AG04450 (cell line): ENCODE measurements at places on chromosomes 7 and 10.

DNA sequence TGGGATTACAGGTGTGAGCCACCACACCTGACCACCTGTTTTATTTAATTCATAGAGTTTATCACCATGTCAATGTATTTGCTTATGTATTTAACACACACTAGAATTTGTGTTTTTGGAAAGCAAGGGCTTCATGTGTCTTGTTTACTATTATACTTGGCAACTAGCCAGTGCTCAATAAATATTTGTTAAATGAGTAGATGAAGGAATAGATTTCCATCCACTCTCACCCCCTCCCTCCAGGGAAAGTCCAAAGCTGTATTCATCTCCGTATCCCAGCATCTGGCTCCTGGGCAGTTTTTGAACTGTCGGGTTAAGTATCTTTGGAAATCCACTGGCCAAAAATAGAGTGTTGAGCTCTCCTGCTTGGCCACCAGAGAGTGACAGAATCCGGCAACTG lies 4.6 kb upstream of the RADIL start:
- DNase-seq = no peak

DNA sequence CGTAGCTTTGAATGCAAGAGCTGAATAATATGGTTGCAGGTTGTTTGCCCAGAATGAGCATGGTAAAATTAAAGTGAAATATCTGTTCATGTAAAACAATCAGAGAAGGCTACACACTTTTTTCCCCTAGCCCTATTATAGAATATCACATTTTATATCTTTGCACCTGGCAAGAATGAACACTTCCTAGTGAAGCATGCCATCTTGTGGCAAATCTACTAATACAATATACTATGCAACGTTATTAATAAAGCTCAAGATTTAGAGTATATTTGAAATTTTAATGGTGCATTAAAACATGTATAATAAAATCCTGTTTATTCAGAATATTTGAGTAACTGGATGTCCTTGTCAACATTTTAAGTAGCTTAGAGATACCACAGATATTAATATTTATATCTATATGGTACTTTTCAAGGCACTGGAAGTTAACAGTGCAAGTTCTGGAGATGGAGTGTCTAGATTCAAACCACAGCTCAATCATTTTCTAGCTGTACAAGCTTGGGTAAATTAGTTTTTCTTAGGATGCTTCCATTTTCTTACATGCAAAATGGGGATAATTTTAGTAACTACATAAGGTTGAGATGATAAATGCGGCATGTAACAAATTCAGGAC lies 643.1 kb upstream of the SEMA3D start:
- no peak for DNase-seq

DNA sequence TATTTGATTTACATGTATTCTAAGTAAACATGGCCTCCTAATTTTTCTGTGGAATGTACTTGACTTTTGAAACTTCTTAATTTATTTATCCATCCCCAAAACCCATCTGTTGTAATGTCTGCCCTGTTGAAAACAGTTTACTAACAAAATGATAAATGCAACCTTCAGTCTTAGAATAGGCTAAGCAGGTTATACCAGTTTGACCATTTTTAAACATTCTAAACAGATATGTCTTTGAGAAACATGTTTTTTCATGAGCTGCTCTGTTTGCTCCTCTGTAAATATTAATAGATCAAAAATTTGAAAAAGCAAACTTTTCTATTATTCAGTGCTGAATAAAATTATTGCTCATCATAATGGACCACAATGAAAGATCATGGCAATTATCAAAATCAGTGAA lies 33.4 kb upstream of the NRBF2 start:
- DNase-seq = no peak

DNA sequence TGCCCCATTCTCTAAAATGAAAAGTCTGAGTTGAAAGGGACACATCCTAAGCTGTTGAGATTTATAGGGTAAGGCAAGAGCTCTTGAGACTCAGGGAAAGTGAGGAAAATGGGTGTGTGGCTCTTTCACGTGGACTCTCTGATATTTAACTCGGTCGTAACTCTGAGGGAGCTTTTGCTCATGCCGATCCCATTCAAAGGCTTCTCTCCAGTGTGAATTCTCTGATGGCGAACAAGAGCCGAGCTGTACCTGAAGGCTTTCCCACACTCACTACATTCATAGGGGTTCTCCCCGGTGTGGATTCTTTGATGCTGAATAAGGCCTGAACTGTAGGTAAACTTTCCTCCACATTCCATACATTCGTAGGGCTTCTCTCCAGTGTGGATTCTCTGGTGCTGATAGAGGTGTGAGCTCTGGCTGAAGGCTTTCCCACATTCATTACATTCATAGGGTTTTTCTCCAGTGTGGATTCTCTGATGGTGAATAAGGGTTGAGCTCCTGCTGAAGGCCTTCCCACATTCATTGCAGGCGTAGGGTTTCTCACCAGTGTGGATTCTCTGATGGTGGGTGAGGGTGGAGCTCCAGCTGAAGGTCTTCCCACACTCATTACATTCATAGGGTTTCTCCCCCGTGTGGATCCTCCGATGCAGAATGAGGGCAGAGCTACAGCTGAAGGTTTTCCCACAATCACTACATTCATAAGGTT lies 10.4 kb downstream of the ZNF3 start:
- DNase-seq = no peak

- DNase-seq = no peak
Observed at GRCh38 chr7:105196473-105196872, 182.5 kb downstream of the KMT2E start.

DNA sequence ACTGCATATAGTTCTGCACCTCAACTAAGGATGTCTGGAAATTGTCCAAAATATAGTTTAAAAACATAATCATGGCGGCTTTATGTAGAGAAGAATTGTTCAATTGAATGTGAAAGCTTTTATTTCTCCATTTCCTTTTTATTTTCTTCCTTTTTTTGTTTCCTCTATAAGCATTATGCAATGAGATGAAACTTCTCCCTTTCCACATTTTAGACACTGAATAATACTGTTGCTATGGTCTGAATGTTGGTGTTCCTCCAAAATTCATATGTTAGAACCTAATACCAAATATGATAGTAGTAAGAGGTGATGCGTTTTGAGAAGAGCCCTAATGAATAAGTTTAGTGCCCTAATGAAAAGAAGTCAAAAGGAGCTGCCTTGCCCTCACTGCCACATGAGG lies 175.0 kb downstream of the RNLS start:
- no peak for DNase-seq

- DNase-seq = no peak
Observed at GRCh38 chr10:33673839-33674415, 339.5 kb upstream of the NRP1 start.

- DNase-seq = no peak
Observed at GRCh38 chr7:49771427-49772176, 1.8 kb upstream of the VWC2 start.

- DNase-seq = no peak
Observed at GRCh38 chr10:57628592-57629284, 639.0 kb downstream of the IPMK start.

- no peak for DNase-seq
Observed at GRCh38 chr7:80679921-80680907, 41.8 kb downstream of the CD36 start.

DNA sequence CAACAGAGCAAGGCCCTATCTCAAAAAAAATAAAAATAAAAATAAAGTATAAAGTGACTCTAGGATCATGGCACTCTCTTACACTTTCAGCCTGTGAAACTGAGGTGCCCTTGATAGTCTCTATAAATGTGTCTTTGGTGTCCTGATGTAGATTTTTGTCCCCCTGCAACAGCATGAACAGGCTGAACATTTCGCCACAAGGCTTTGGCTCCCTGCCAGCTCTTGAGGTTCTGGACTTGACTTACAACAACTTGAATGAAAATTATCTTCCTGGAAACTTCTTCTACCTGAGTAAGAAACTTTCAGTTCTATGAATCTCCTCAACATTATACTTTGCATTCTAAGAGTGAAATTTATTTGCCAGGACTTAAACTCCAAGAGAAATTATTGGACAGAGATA lies 48.1 kb upstream of the BMS1 start:
- DNase-seq = no peak

DNA sequence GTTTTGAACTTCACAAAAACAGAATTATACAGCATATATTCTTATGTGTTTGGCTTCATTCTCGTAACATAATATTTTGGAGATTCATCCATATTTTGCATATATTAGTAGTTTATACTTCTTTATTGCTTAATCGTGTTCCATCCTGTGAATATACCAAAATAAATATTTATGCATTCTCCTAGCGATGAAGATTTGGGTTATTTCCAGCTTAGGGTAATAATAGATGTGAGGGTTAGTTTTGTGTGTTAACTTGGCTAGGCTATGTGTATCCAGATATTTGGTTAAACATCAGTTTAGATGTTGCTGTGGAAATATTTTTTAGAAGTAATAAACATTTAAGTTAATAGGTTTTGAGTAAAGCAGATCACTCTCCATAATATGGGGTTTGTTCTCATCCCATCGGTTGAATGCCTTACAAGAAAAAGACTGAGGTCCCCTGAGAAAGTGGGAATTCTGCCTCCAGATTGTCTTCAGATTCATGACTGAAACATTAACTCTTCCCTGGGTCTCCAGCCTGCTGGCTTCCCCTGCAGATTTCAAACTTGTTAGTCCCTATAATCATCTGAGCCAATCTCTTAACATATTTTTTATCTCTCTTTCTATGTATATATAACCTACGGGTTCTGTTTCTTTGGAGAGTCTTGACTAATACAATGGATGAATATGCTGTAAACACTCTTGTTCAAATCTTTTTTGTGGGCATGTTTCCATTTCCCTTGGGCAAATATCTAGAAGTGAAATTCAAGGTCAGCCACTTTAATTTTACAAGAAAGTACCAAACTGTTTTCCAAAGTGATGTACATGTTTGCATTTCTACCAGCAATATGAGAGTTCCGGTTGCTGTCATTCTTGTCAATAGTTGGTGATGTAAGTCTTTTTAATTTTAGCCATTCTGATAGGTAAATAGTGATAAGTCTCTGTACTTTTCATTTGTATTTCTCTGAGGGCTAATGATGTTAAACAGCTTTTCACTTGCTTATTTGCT lies 48.7 kb downstream of the PDK4 start:
- DNase-seq = no peak
